Brain pericyte (primary cell): ENCODE measurements at places on chromosomes 12 and 14.

GRCh38 chr12:28893365-28893764 lies 255.7 kb upstream of the FAR2 start:
- DNase-seq: no peak

GRCh38 chr12:8871068-8871467 lies 43.2 kb upstream of the PHC1 start:
- no peak for DNase-seq

GRCh38 chr12:107654873-107655272 lies 30.7 kb upstream of the PWP1 start:
- no peak for DNase-seq

- no peak for DNase-seq
These were observed 1.8 kb upstream of the VSX2 start for GRCh38 chr14:74237441-74237840.

DNA sequence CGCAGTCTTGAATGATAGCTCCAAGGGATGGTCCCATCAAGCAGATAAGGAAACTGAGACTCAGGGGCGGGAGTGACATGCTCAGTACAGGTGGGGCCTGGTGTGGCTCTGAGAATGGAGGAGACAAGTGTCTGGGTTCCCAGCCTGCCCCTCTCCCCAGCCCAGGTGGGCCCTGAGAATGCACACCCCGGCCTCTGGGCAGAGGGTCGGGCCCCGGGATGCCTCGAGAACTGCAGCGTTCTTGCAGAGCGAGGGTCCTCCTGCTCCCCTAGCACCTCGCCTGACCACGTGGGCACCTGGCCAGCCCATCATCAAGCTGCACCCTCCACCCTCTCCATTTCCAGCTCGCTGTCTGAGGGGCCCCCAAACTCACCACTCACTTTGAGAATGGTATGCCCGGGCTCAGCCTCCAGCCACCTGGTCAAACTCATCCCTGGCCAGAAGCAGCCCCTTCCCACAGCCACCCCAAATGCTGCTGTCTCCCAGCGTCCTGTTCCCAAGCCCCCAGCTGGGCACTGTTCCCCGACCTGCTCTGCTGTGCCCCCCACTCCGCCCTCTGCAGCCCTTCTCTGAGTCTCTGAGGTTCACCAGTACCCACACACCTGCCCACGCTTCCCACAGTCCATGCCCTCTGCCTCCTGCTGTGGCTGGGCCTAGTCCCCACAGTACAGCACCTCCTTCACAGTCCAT lies 44.3 kb downstream of the CYP46A1 start:
- DNase-seq: no peak

DNA sequence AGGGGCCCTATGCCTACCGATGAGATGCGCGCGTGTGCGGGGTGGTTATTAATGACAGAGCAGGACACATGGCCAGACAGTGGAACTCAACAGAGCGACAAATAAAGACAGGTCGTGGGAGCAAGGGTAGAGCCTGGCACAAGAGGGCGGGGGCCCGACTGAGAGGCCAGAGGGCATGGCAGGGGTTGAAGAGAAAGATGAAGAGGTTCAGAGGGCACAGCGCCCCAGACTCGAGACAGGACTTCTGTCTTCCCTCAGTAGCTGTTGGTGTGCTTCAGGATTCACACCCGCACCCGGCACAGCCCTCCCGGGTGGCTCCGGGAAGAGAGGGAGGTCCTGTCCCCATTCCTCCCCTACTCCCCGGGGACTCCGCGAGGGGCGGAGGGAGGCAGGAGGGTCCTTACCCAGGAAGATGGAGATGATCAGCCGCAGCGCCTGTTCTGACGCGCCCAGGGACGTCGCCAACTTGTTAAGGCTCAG lies 366 bp downstream of the LPCAT3 start:
- no peak for DNase-seq

- DNase-seq: no peak
These were observed 2.6 kb upstream of the BCL11B start for GRCh38 chr14:99274346-99275221.

- no peak for DNase-seq
These were observed 92.8 kb upstream of the FLRT2 start for GRCh38 chr14:85437148-85437547.

DNA sequence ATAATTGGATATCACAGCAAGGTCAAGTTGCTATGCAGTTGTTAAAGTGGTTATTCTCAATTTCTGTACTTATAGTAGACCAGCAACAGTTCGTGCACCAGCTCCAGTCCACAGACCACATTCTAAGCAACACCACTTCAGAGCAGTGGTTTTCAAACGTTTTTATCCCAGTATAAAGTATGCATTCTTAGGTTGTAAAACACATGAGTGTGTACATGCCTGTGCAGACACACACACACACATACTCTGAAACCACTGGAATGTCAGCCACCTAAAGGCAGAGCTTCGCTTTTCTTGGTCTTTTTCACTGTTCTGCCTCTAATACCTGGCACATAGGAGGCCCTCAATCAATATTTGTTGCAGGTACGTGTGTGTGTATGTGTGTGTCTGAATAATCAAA lies 22.2 kb upstream of the C12orf71 start:
- no peak for DNase-seq

DNA sequence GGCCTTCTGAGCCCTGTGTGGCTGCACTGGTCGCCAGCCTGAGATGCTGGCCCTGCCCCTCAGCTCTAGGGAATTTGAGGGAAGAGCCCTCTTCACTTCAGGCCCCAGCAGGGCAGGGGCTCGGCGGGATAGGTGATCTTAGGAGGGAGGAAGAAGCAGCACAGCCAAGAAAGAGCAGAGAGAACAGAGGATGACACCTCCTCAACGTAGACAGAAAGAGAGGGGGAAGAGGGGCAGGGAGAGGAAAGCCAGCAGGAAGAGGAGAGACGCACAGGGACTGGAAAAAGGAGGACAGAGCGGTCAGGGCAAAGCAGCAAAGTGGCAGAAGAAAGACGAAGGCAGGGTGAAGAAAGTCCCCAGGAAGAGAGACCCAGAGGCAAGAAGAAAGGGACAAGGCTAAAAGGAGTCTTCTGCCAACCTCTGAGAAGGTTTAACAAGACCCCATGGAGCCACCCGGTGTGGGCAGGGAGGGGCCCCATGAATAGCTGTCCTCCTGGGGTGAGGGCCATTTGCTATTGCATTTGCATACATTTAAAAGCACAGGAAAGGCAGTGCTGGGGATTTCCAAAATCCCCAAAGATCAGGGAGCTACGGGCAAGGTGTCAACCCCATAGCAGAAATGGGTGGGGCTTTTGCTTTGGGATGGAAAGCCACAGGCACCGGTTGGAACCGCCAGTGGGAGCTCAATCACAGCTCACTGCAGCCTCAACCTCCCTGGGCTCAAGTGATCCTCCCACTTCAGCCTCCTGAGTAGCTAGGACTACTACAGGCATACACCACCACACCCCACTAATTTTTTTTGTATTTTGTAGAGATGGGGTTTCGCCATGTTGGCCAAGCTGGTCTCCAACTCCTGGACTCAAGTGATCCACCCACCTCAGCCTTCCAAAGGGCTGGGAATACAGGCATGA lies 22.7 kb downstream of the CMKLR1 start:
- DNase-seq: no peak

- no peak for DNase-seq
These were observed 1.3 kb downstream of the FBXO33 start for GRCh38 chr14:39430762-39431415.

DNA sequence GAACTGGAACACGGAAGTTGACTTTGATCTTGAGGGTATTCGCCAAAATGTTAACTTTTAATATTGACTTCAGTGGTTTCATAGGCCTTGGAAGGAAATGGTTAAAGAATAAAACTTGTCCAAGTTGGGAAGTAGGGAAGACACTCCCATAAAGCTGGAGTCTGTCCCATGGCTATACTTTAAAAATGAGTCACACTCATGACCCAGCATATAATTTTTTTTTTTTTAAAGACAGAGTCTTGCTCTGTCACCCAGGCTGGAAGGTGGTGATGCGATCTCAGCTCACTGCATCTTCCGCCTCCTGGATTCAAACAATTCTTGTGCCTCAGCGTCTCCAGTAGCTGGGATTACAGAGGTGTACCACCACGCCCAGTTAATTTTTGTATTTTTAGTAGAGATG lies 19.6 kb downstream of the TMPRSS12 start:
- DNase-seq: no peak

DNA sequence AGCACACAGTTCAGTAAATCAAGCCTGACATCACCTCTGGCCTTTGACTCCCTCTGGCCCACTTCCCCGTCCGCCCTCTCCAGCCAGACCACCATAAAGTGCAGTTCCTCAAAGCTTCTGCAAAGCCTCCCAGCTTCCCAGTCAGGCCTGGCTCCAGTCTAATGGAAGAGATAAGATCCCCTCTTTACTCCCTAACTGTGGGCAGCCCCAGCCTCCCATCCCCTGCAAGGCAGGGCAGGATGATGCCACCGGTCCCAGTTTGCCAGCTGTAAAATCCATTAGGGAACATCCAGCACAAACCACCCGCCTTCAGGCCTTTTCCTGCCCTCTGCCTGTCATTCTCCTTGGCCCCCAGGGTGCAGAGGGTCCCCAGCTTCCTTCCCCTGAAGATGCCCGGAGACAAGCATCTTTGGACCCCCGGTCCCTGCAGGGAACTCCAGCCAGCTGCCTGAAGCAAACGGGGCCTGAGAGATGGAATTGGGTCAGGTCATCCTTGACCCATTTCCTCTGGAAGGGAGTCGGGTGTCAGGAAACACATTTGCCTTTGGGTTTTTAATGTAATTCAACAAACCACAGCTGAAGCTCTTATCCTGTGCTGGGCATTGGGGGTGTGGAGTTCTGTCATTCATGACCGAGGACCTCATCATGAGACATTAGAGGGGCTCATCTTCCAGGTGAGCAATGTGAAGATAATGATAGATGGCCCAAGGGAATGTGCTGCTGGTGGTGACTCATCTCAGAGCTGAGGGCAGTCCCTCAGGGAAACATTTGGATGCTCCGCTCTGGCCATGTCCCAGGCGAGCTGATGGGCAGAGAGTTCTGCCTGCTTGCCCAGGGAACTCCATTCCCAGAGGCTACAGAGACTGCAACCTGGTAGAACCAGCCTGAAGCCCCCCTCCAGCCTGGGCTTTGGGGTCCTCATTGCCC lies 93.8 kb upstream of the CLMN start:
- DNase-seq: no peak

- no peak for DNase-seq
These were observed 92.9 kb upstream of the MAX start for GRCh38 chr14:65195042-65195719.
